Fibroblast of skin of left quadriceps (primary cell): ENCODE measurements at places on chromosomes 12 and 14.

DNA sequence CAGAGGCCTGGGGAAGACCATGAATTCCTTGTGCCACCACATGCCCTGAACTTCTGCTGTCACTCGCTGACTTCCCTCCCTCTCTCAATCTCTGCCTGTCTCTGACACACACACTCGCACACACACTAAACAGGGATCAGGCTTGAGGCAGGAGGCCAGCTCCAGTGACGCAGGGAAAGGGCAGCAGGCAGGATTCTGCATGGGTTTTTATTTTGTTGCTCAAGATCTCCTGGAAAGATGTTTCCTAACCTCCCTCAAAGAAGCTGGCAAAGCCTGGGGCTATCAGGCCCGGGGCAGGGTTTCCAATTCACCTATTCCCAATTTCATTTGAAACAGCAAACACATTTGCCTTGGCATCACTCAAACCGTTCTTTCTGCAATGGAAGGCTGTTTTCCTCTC is 27.7 kb upstream of the PEX5 start:
- no peak for DNase-seq

- no peak for DNase-seq
Observed at GRCh38 chr12:82872088-82872487, 185.4 kb downstream of the TMTC2 start.

- DNase-seq = no peak
Observed at GRCh38 chr14:95319312-95320077, at the start of gene CLMN. CLMN (minus strand) TSS chr14:95319908; CDS start chr14:95319792, 116 bp downstream.

DNA sequence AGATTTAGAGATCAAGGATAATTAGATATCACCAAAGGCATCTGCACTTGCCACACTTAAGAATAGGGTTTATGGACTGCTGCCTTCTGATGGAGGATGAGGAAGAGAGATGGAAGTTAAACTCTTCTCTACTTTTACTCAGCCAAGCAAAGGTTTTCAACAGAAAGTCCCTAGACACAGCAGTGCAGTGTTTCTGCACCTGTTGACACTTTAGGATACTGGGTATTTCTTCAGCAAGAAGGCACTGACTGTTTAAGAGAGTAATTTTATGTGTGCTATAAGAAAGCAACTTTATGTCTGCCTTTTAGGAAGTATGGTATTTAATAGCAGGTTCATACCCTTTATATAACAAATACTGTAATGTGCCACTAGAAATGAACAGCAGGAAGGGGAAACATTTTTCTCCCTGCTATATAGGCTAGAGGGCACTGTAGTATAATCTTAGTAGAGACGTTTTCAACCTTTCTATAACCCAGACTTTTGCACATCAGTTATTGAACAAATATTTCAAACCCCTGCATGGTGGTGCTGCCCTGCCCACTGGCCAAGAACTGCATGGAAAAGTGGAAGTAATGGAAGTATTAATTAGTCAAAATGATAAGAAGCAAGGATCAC is 225.0 kb upstream of the GRIP1 start:
- DNase-seq = no peak

DNA sequence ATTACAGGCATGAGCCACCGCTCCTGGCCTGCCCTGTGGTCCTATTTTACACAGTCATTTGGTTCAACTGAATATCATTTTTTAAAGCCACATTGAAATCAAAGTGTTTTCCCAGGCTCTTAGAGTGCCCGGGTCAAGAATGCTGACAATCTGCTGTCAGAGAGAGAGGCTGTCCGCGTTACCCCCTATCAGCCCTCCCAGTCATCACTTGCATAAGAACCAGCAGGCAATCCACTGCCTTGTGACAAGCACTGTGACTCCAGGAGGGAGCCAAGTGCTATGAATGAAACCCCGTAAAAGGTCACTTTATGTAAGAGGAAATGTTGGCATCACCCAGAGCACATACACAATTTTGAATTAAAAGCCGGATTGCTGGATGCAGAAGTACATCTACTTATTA is 13.5 kb downstream of the PHLDA1 start:
- DNase-seq = no peak
